Tongue (tissue), 3 donors: ENCODE measurements at places on chromosomes 2 and 18.

DNA sequence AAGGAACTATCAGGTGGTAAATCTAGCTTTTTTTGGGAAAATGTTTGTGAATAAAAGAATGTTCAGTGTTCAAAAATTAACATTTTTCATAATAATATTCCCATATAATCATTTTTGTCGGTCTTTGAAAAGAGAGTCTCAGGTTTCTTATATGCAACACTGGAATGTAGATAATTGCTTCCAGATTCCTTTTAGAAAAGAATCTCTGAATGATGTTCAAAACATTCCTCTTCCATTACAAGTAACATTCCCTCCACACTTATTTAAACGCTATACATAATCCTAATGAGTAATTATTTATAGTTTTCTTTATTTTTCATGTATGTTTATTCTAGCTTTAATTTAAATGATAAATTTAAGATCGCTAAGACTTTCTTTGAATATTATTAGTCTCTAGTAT lies 7.0 kb downstream of the ZSWIM2 start:
- DNase-seq, result peak; percentile 11

- no peak for DNase-seq
Observed at GRCh38 chr18:32742579-32742978, 30.2 kb downstream of the KLHL14 start.

- DNase-seq, result no peak
Observed at GRCh38 chr2:114550364-114550763, 107.9 kb downstream of the DPP10 start.

GRCh38 chr18:398935-399630 lies 101.4 kb downstream of the COLEC12 start:
- peak; percentile 71 for DNase-seq

DNA sequence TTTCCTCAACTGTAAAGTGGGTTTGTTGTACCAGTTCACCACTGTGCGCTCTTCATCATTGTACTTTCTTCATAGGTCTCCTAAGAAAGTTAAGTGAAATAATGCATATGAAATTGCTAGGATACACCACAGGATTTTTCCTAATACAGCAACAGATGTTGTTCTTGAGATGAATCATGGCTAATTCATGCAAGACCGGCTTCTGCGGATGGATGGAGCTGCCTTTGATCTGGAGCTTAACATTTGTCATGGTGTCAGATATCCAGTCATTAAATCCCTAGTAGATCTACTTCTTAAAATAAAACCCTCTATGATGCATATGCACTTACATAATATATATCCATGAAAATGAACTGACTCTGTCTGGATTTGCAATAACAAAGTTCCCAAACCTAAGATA lies 114.1 kb downstream of the COL6A3 start:
- DNase-seq, result peak; percentile 90

DNA sequence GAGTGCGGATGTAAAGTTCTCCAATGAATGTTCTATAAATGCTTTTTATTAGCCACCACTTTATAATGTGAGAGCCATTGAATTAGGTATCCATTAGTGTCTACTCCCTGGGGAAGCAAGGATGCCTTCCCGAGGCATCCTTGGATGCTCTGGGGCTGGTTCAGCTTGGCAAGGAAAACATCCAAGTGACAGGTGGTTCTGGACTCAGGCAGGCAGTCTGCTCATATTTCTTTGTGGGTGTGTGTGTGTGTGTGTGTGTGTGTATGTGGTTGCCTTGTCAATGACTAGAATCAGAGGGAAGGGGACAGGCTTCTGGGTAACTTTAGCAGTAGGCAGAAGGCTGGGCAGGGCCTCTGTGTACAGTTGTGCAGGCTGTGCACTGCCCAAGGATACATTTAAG lies 149.2 kb downstream of the TSN start:
- DNase-seq, result peak; percentile 50

GRCh38 chr2:3776311-3776710 lies 72.9 kb downstream of the DCDC2C start:
- DNase-seq, result no peak

DNA sequence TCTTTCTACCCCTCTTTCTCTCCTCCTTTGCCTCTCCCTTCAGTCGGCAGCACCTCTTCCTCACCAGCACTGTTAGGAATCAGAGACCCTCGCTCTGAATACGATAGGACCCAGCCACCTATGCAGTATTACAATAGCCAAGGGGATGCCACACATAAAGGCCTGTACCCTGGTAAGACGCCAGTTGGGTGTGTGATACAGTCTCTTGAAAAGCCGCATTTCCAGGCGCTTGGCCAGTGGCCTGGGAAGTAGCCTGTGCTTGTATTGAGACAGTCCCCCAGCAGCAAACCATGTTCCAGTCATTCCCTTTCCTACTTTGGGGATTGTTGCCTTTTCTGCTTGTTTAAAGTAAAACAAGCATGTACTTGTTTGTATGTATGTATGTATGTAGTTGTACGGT lies 118.4 kb upstream of the DAPL1 start:
- peak; percentile 50 for DNase-seq

GRCh38 chr2:76478266-76479035 lies 767.7 kb upstream of the GCFC2 start:
- DNase-seq, result peak; percentile 94

- no peak for DNase-seq
Observed at GRCh38 chr2:196244966-196245365, 73.6 kb upstream of the STK17B start.

DNA sequence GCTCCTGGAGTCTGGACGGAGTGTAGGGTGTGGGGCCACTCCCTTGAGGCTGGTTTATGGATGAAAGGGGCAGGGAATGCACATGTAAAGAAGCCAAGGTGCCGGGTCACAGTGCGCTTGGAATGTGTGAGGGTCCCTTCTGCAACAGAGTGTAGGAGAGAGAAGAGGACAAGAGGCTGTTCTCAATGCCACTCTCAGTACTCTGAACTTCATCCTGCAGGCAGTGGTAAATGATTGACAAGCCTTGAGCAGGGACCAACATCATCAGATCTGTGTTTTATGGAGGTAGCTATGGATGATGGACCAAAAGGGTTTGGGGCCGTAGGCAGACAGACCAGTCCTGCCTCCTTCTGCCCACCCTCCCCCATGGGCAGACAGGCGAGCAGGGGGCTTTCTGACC lies 7.2 kb upstream of the ALKAL2 start:
- DNase-seq, result no peak

DNA sequence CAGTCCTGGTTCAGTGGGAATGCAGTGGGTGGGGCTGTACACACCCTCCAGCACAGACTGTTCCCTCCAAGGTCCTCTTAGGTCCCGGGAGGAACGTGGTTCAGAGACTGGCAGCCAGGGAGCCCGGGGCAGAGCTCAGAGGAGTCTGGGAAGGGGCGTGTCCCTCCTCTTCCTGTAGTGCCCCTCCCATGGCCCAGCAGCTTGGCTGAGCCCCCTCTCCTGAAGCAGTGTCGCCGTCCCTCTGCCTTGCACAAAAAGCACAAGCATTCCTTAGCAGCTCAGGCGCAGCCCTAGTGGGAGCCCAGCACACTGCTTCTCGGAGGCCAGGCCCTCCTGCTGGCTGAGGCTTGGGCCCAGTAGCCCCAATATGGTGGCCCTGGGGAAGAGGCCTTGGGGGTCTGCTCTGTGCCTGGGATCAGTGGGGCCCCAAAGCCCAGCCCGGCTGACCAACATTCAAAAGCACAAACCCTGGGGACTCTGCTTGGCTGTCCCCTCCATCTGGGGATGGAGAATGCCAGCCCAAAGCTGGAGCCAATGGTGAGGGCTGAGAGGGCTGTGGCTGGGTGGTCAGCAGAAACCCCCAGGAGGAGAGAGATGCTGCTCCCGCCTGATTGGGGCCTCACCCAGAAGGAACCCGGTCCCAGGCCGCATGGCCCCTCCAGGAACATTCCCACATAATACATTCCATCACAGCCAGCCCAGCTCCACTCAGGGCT lies 17.5 kb upstream of the FAHD2A start:
- DNase-seq, result peak; percentile 52

- no peak for DNase-seq
Observed at GRCh38 chr2:8819194-8819593, 18.2 kb downstream of the KIDINS220 start.

GRCh38 chr2:217945530-217945929 lies 57.3 kb downstream of the TNS1 start:
- no peak for DNase-seq

- no peak for DNase-seq
Observed at GRCh38 chr18:63550068-63550467, 7.9 kb downstream of the SERPINB12 start.
